ENCODE measurements at places on chromosomes 2 and 18. TPM values are rescaled to one million over a fixed set of nuclear protein-coding genes. Genes with fewer than 3 reads are reported as not detected.

The ANKAR gene
- 6.2 TPM for polyA plus RNA-seq

GRCh38 chr2:120531863-120532600 lies 186.1 kb downstream of the INHBB start:
- no peak for DNase-seq

DNA sequence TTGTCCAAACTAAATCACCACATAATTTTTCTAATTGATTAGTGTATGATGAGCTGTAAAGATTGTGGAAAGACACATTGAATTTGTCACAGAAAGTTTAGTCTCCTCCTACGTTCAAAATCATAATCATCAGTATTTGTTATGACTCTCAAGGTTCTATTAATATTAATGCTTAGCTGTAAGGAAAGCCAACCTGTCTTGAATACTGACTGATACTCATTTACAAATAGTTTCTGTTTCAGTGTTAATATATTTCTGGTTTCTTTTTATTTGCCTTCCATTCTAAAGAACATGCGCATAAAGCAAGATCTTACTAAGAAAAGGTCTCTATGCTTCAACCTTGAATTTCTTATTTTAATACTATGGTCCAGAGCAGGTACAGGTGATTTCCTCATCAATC lies 55.1 kb downstream of the CPS1 start:
- no peak for DNase-seq

GRCh38 chr2:32701806-32702205 lies 74.0 kb downstream of the TTC27 start:
- DNase-seq: no peak

Data from renal pelvis (tissue), 12 donors.